ENCODE measurements at places on chromosomes 16 and 17.

- peak; percentile 96 for DNase-seq
Measured at GRCh38 chr17:40582328-40582901, 17.1 kb upstream of the CCR7 start.

DNA sequence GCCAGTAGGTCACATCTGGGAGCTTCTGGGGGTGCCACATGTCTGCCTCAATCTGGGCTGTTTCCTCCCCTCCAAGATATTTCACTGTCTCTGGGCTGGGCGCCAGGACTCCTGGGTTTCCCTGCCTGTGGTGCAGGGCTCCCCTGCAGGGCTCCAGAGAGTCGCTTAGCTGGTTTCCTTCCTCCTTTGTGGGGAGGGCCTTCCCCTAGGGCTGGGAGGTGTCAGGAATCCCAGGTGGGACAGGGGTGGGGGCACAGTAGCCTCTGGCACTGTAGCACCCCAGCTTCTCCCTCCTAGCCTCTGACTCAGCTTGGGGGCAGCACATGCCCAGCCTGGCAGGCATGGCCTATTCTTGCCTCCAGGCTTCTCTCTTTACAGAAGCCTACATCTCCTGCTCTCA, 2.6 kb downstream of the RARA start:
- DNase-seq: peak; percentile 45

DNA sequence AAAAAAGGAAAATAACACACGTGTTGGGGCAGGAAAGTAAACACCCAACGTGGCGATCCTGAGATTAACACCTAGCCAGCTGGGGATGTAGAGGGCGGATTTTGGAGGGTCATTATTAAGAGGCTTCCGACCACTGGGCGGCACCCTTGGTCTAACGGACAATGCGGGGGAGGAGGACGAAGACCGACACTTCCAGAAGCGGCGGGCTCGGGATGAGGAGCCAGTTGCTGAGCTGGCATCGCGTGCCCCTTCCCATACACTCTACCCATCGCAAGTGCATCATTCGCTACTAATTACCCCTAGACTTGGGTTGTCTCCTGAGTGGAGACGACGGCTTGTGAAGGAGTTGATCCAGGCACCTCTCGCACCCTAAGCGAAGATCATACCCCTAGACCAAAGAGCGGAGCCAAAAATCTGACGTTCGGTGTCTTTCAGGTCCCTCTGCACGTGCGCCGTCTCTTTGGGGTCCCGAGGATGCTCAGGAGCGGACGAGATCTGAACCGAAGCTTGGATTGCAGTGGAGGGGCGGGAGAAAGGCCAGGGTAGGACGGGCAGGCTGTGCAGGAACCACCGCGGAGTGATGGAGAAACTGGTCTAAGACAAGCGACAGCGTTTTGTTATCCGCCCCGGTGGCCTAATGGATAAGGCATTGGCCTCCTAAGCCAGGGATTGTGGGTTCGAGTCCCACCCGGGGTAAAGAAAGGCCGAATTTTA, 17.6 kb downstream of the ZNF213 start:
- peak; percentile 96 for DNase-seq

DNA sequence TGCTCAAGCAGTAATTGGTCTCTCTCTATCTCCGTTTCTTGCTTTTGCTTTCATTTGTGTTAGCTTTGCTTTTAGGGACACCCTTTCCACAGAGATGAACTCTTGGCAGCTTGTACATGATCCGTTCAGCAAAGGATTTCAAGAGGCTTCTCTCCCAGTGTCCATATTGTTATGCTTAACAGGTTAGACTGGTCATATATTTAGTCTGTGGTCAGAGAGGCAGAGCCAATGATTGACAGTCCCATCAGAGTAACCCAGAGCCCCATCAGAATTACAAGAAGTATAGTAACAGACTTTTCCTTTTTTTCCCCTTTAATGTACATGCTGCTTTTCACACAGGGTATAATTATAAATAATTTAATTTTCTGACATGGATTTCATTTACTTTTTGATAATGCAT, 34.4 kb downstream of the GDPD1 start:
- no peak for DNase-seq

GRCh38 chr16:72172105-72173034, at the start of gene PMFBP1:
Gene PMFBP1, minus strand, starts transcription at chr16:72172155. Its CDS starts 947 bp downstream, at chr16:72171208.
- DNase-seq: peak; percentile 87

DNA sequence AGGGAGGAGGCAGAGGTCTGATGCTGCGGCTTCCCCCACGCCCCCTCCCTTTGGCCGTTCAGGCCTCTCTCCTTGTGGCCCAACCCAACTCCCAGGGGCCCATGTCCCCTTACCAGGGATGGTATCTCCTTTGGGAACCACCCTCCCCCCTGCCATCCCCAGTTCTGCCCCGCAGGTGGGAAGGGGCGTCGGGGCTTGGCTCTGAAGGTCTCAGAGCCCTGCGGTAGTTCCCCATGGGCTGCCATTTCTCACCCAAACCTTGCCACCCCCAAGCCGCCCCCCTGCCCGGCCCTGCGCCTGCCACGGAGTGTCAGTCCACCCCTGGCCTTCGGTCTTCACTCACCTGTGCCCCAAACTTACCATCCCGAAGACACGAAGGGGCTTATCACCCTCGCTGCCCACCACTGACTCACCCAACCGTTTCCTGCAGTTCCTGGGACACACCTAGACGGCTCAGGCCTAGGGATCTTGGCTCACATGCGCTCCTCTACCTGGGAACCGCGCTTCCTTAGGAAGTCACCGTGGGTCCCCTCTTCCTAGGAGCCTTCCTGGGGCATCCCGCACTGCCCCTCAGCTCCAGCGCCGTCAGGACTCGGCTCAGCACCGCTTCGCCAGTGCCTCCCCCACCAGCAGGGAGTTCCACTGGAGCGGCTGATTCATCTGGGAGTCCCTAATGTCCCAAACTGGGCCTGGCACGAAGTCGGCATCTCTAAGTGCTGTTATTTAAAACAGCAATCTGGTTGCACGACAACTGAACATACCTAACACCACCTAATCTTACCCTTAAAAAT, 1.1 kb upstream of the DOC2A start:
- DNase-seq: no peak

GRCh38 chr17:81821603-81822311, 11.3 kb downstream of the MCRIP1 start:
- DNase-seq: peak; percentile 92

All from KBM-7 (cell line).